ENCODE measurements at places on chromosomes 1 and 21.

GRCh38 chr21:14901482-14901958, 163.3 kb downstream of the NRIP1 start:
- no peak for DNase-seq

GRCh38 chr1:156904187-156904959, 10.9 kb downstream of the PEAR1 start:
- no peak for DNase-seq

DNA sequence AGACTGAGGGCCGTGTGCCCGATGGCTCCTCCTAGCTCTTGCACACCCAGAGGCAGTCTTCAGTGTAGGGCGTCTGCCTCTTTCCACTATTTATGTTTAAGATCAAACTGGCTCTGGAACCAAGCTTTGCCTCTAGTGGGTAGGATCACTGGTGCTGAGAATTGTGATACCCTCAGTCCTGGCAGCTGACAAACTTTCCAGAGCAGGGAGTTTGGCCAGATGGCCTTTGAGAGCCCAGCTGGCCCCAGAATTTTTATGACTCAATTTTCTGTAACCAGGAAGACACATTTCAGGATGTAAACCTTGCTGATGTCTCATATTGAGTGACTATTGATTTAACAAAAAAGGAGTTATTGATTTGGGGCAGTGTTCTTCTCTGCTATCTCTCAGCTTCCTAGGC, 6.7 kb downstream of the COQ8A start:
- no peak for DNase-seq

DNA sequence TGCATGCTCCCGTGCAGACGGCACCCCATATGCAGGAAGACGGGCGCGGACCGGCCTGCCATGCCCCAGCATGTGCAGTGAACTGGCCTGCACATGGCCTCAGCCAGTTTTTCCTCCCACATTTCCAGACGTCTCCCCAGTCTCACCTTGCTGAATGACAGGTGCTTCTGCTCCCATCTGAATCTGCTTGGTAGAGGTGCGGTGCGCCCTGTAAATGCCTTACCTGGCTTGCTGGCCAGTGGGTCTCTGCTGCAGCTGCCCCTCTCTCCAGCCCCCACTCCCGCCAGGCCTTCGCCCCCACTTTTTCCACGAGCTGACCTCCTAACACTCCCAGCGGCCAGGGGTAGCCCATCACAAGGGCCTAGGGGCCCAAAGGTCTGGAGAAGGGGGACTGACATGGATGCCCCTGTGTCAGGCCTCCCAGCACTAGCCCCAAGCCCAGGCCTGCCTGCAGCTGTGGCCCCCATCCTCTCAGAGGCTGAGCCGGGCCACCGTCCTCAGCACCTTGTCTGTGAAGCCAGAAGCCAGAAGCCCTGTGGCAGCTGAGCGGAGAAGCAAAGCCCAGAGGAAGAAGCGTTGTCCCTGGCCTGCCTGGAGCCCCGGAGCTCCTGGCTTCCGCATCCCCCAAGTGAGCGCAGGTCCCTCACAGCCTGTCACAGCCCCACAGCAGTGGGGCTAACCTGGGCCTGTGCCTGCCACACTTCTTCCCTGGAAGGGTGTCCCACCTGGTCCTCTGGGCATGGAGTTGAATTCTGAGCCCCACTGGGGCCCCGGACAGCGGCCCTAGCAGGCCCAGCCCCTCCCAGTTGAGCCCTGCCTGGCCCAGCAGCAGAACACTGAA, 3.7 kb upstream of the SLC19A1 start:
- DNase-seq: no peak

GRCh38 chr1:94115254-94115899, 5.6 kb downstream of the ABCA4 start:
- no peak for DNase-seq

DNA sequence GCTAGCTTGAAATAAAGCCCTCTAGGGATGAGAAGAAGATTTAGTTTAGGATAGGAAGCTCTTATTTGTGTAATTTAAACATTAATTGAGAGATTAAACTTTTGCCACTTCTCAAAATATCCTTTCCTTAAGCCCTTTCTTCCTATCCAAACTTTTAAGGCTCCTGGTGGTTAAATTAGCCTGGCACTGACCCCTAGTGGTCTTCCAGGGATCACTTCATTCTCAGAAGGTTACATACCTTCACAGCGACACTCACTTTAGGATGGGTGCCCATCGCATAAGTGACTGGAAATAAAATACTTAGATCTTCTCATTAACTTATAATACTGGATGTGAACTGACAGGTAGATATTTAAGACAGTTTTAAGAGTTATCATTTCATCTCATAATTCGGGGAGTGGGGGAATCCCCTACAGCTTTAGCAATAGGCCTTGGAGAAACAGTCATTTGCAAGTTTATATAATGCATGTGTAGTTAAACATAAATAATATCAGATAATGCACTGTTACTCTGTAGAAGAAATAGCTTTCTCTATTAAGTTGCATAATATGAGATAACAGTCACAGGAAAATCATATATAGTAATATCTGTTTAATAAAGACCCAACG, 7.4 kb downstream of the LHX9 start:
- DNase-seq: no peak

DNA sequence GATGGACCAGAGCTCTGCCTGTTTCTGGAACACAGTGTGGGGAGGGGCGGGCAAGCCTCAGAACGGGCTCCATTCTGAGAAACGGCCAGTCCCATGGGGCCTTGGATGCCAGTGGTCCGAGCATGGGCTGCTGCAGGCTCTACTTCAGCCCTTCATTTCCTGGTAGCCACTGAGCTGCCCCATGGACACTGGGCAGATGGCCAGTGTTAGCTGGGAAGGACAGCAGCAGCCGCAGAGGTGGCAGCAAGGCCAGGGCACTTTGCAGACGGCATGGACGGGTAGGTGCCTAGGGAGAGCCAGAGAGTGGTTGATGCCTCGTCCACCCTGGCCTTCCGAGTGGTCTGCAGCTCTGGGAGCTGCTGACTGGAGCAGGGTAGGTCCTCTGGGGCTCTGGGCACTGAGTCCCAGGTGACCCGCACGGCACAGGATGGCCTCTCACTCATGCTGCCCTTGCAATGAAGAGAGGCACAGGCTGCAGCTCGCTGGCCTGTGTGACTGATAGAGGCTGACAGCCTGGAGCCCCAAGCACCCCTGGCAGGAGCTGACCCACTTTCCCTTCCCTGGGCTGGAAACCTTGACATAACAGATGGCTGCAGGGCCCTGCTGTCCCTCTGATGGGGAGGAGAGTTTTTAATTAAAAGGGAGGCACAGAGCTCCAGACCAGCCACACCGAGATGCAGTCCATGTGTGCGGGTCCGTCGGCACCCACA, 87.7 kb upstream of the COL6A1 start:
- DNase-seq: no peak

DNA sequence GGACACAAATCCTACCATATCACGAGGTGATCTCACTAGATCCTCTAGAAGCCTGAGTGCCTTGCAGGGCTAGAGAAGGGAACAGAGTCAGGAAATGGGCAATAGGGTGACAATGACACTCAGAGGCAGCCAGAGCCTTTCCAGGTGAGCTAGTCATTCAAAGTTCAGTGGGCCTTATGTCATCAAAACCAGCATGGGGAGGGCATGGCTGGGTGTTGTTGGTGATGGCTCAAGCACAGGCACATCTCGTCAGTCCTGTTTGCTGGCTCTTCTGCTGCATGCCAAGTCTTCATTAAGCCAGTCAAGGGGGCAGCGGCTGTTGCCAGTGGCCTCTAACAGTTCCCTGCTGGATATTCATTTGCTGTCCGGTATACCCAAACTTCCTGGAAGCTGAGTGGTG, 99.6 kb upstream of the USP24 start:
- DNase-seq: no peak

Measured in AG09319 (cell line).